Right lobe of liver (tissue), 6 donors: ENCODE measurements at places on chromosomes 1 and 21. TPM values are rescaled to one million over a fixed set of nuclear protein-coding genes. Genes with fewer than 3 reads are reported as not detected.

GRCh38 chr1:32127409-32128198 is 19.7 kb downstream of the KPNA6 start:
- H3K4me3 ChIP-seq = no peak overlapping the region
- DNase-seq = no peak
- no peaks in the 10 kb centered on the region for H3K36me3 ChIP-seq
- no peaks in the 10 kb centered on the region for H3K4me1 ChIP-seq
- no peaks in the 10 kb centered on the region for H3K27me3 ChIP-seq

DNA sequence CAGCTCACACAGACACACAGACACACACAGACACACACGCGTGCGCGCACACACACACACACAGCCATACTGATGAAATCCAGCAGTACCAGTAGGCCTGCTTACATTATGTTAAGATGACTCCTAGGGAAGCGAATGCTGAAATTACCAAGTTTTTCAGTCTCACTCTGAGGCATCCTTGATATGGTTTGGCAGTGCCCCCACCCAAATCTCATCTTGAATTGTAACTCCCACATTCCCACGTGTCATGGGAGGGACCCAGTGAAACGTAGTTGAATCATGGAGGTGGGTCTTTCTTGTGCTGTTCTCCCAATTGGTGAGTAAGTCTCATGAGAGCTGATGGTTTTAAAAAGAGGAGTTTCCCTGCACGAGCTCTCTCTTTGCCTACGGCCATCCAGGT is 64.1 kb downstream of the TIAM1 start:
- no peak overlapping the region for H3K4me3 ChIP-seq
- no peaks in the 10 kb centered on the region for H3K36me3 ChIP-seq
- H3K4me1 ChIP-seq = no peaks in the 10 kb centered on the region

Gene GPX7
- 4.2 TPM for total RNA-seq

- DNase-seq = no peak
- H3K27me3 ChIP-seq = no peaks in the 10 kb centered on the region
- H3K36me3 ChIP-seq = no peaks in the 10 kb centered on the region
- H3K27ac ChIP-seq = no peak overlapping the region
Observed at GRCh38 chr1:15123925-15124324, 29.6 kb upstream of the TMEM51 start.

DNA sequence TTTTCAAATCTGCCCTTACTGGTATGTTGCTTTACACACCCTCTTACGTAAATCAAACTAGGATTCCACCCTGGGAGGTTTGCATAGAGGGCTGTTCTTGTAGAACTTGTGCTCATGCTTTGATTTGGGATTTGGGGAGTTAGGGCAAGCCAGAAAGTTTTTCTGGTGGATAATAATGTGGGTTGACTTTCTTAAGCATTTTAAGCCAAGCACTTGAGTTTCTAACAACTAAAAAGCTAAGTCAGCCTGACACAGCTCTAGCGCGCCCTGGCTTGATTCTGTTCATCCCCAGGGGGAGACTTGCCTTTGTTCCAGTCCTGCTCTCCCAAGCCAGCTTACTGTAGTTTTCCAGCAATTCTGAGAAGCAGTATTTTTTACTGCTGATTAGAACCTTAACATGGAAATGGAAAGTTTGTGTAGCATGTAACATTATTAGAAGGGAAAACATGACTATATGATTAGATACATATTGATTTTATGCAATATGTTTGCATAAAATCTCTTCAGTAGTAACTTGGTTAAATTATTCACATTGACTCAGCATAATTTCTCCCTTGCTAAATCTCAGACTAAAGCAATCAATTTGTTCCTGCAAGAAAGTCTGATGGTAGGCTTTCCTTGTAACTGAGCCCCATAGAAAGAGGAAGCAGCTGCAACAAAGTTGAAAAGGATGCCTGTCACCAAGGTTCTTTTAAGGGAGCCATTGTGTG is 11.0 kb upstream of the PGD start:
- H3K27ac ChIP-seq = no peak overlapping the region
- no peaks in the 10 kb centered on the region for H3K36me3 ChIP-seq
- DNase-seq = no peak
- H3K4me3 ChIP-seq = no peak overlapping the region
- no peaks in the 10 kb centered on the region for H3K4me1 ChIP-seq

GRCh38 chr1:27292106-27292505 is 29.9 kb upstream of the TMEM222 start:
- H3K4me3 ChIP-seq = no peak overlapping the region
- no peaks in the 10 kb centered on the region for H3K27me3 ChIP-seq
- H3K4me1 ChIP-seq = no peaks in the 10 kb centered on the region
- H3K27ac ChIP-seq = no peak overlapping the region
- peak; percentile 28 for DNase-seq
- H3K36me3 ChIP-seq = peaks cover 35% of the 10 kb centered on the region
